CD4-positive, alpha-beta T cell treated with Interleukin-15 for 4 hours (primary cell): ENCODE measurements at places on chromosomes 3 and 15.

GRCh38 chr15:28019594-28020309 lies 79.4 kb downstream of the OCA2 start:
- no peak for DNase-seq

DNA sequence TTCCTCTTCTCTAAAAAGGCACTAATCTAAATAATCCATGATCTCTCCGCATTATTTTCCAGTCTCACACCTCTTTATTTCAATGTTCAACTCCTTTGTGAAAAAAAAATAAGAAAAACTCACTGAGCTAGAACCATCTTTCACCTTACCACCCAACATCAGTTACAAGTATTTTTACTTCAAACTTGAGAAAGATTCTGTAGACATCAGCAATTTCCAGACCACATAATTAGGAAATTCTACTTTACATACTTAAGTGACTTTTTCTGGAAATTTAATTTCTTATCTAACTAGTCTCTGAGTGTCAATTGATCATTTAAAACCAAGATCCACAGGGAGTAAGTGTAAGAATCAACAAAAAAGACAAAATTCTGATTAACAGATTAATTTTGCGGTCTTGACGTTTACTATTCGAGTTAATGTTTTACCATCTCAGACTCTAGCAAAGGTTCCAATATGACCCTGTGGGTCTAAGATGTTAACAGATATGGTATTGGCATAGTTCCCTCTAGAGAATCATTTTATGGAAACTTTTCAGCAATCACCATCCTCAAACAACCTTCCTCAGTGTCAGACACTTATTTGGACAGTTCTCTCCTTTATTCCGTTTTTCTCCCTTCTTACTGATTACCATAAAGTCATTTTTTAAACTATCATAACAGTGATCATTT lies 5.1 kb downstream of the ATP13A3 start:
- DNase-seq, result no peak

- DNase-seq, result no peak
These were observed 40.2 kb upstream of the CLRN1 start for GRCh38 chr3:151012753-151013152.

- no peak for DNase-seq
These were observed 324.0 kb downstream of the TBL1XR1 start for GRCh38 chr3:176873261-176873660.

DNA sequence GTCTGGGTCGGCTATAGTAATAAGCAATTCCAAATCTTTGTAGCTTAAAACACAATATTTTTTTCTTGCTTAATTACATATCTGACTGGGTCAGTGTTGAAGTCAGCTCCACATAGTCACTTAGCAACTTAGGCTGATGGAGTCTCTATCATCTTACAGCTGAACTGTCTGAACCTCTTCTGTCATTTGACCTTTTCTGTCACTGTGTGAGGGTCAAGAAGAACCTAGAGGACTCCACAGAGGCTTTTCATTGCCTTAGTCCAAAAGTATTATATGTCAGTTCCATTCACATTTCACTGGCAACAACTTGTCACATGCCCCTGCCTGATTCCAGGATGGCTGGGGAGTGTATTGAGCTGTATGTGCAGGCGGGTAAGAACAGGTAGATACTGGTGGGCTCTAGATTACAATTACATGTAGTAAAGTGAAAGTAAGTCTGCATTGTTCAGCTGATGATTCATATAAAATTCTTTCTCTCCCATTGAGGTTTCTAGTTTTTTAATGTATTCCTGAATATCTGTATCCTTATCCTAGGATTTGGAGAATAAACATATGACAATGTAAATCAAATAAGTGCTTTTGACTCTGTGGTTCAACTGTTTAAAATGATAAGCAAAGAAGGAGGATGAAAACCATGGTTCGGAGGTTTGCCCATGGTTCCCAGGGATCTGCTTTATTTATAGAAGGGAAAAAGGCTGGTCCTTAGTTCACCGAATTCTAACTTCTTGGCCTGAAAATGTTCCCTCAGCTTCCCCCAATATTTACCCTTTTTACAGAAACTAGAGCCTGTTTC lies 5.8 kb upstream of the ARPP21 start:
- DNase-seq, result no peak
